ENCODE measurements at places on chromosomes 4 and X.

GRCh38 chr4:68904786-68905185, 46.8 kb downstream of the UGT2A3 start:
- no peak for DNase-seq

GRCh38 chr4:119626420-119626819, 2.2 kb downstream of the PDE5A start:
- no peak for DNase-seq

DNA sequence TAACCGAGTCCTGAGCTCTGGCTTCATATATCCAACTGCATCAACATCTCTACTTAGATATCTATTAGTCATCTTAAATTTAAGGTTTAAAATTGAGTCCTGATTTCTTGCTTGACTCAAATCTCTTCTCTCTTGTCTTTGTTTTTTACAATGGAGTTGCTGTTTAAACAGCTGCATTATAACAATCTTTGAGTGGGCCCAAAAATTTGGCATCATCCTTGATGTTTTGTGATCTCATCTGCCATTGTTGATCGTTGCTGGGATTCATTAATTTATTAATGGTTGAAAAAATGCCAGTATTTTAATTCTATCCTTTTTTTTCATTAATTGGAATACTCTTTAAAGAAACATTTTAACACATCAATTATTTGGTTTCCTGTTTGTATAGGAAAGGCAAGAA, 82.2 kb downstream of the STIM2 start:
- peak; percentile 66 for DNase-seq

DNA sequence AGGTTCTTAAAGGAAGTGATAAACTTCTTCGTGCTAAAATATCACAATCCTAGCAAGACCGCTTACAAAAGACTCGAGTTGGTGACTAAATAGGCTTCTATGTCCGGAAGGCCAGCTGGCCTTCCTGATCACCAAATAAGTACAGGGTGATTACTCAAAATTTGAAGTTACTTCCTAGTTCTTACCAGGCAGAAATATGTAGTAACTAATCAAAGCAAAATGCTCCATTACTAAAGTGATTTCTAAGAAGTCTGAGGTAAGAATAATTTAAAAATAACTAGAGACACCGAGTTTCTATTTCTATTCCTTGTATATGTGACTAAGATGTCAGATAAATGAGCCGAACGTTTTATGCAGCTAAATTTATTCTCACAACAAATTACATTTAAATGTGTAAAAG, 62.2 kb downstream of the NSUN7 start:
- no peak for DNase-seq

GRCh38 chrX:20434986-20435385, 168.3 kb upstream of the RPS6KA3 start:
- DNase-seq: no peak

DNA sequence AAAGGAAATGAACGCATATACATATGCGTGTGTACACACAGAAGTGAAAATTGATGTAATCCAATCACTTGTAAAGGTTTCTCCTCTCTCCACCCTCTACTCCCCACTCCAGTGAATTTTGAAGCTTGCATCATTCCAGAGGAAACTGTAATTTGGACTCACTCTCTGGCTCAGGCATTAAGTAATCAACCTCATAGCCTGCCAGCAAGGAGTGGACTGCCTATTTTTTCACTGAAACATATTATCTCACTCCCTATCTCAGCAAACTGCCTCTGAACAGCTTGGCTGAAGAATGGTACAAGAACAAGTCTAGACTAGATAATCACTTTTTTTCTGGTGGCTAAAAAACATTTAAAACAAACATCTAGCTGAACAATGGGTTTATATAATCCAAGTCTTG, 124.2 kb downstream of the C4orf51 start:
- no peak for DNase-seq

DNA sequence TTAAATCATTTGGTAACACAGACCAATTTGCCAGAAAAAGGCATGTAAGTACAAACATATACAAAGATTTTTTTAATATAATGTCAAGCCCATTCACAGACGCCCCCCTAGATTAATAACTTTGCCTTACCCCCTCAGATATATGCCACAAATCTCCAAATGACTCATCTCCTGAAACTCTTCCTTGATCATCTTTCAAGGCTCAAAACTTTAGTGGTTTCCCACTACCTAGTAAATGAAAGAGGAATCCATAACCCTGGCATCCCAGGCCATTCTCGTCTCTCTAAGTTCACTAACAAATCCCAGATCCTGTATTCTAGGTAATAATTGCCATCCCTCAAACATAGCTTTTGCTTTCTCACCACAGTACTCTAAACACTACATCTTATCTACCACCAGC, 61.9 kb downstream of the PRSS12 start:
- DNase-seq: no peak

GRCh38 chr4:148868191-148868590, 426.0 kb upstream of the NR3C2 start:
- DNase-seq: no peak

GRCh38 chrX:14073556-14073955, 43.9 kb upstream of the GEMIN8 start:
- no peak for DNase-seq

DNA sequence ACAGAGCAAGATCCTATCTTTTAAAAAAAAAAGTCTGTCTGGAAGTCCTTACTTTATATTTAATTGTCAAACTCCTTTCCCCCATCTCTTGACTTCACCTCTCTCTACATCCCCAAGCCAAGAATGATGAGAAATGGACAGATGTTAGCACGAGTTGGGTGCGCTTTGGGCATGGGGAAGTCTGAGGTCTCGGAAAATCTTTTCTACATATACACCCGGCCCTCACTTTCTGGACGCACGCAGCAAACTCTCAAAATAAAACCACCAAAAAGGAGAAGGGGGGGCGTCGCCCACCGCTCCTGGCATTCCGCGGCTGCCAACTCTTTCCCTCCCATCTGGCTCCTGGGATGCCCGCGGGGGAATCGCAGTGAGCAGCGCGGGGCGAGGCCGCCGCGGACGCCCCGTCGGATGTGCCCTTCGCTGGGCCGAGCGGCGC, 756 bp downstream of the IGFBP7 start:
- DNase-seq: no peak

GRCh38 chr4:123433976-123434375, 37.4 kb downstream of the SPRY1 start:
- DNase-seq: no peak

DNA sequence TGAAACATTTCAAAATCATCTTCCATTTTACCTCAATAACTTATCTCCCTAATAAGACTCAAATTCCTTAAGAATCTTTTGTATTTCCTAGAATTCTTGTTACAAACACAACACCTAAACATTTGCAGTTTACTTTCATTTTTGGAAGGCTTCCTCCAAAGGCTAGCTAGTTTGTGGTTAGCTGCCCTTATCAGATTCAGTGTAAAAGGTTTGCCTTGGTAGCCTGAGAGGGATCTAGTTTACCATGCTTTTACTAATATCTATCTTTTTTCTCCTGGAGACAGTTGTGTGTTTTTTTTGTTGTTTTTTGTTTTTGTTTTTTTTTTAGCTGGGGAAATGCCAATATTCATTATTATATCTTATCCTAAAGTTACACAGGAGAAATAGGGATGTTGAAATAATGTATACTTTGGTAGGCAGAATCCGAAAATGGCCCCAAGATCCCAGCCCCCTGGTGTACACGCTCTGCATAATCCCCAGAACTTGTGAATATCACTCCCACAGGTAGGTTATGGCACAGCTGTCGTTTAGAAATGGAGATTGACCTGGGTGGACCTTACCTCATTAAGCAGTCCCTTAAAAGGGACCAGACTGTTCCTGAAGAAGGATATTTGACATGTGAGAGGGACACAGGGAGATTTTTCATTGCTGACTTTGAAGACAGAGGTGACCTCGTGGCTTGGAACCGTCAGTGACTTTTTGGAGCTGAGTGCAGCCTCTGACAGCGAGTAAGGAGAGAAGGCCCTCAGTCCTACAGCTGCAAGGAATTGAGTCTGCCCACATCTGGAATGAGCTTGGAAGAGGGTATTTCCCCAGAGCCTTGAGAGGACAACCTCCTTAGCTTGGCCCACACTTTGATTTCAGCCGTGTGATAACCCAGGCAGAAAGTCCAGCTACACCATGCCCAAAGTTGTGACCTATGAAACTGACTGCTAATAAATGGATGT, 33.4 kb downstream of the SEPTIN11 start:
- DNase-seq: no peak

DNA sequence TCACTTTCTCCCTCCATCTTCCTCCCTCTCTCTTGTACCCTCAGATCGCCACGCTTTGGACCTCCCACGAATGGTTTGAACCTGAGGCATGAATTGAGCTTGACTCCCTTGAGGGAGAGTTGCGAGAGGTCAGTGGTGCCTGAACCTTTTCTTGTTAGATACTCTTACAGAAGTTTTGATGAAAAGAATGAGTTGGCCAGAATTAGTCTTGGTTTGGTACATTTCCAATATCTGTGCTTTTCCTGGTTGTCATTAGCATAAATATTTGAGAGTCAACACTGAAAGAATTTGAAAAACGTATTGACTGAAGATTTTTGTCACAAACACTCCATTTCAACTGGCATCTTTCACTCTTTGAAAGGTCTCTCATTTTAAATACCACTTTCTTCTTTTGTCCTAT, 510.6 kb upstream of the DIPK2B start:
- no peak for DNase-seq

- DNase-seq: no peak
Measured at GRCh38 chr4:37879365-37879764, 11.5 kb upstream of the TBC1D1 start.

GRCh38 chr4:142809559-142809958, 36.5 kb downstream of the INPP4B start:
- no peak for DNase-seq

- DNase-seq: no peak
Measured at GRCh38 chr4:13529128-13529919, 15.0 kb downstream of the NKX3-2 start.

DNA sequence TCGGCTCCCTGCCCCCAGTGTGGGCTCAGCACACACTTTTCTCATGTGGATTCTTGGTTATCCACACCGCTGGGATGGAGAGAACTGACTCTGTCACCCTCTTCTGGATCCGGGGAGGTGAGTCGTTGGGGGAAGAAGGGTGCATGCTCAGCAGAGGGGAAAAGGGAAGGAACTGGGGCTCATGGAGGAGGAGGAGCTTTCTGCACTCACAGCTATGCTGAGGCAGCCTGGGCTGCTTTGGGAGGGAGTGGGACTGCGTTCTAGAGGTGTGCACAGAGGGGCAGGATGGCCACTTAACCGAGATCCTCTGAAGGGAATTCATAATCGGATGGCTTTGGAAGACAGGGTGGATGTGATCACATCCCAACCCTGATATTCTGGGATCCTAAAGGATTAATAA, 51.6 kb downstream of the RTL5 start:
- DNase-seq: no peak

GRCh38 chr4:143406523-143406922, 69.8 kb downstream of the GAB1 start:
- no peak for DNase-seq

- DNase-seq: no peak
Measured at GRCh38 chr4:91525621-91526020, 778.1 kb upstream of the GRID2 start.

DNA sequence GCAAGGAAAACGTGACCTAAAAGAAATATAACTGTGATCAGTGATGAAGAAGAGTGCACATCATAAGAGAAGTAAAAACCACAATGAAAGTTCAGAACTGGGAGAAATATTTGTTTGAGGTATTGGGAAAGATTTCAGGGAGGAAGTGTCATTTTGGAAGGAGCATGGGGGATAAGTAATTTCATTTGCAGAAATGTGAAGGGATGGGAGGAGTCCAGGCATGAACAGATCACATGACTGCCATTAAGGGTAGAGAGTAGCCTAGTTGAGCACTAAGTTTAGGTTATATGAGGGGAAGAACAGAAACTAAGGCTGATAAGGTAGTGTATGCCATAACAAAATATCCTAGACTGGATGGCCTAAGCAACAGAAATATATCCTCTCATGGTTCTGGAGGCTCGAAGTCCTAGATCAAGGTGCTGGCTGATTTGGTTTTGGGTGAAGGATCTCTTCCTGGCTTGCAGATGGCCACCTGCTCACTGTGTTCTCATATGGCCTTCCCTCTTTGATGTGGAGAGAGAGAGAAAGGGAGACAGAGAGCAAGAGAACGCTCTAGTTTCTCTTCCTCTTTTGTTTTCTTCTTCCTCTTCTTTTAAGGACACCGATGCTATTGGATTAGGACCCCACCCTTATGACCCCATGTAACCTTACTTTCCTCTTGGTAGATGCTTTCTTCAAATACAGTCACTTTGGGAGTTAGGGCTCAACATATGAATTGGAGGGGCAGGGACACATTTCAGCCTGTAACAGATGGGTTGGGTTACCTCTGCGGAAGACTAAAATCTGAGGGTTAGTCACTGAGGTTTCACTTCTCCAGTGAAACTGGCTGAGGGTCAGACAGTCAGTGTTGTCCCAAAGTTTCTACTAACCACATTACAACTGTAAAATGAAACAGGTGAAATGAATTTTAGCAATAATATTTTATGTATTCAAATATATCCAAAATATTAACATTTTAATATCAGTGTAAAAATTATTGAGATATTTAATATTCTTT, 77.9 kb downstream of the EGF start:
- DNase-seq: no peak

DNA sequence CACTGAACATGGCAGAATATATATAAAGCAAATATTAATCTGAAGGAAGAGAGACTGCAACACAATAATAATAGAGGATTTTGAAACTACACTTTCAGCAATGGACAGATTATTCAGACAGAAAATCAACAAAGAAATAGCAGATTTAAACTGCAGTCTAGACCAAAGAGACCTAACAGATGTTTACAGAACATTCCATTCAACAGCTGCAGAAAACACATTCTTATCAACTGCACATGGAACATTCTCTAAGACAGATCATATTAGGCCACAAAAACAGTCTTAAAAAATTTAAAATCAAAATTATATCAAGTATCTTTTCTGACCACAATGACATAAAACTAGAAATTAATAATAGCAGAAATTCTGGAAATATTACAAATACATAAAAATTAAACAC, 27.1 kb downstream of the CENPE start:
- no peak for DNase-seq

- no peak for DNase-seq
Measured at GRCh38 chrX:143781103-143781502, 60.6 kb upstream of the SPANXN2 start.

DNA sequence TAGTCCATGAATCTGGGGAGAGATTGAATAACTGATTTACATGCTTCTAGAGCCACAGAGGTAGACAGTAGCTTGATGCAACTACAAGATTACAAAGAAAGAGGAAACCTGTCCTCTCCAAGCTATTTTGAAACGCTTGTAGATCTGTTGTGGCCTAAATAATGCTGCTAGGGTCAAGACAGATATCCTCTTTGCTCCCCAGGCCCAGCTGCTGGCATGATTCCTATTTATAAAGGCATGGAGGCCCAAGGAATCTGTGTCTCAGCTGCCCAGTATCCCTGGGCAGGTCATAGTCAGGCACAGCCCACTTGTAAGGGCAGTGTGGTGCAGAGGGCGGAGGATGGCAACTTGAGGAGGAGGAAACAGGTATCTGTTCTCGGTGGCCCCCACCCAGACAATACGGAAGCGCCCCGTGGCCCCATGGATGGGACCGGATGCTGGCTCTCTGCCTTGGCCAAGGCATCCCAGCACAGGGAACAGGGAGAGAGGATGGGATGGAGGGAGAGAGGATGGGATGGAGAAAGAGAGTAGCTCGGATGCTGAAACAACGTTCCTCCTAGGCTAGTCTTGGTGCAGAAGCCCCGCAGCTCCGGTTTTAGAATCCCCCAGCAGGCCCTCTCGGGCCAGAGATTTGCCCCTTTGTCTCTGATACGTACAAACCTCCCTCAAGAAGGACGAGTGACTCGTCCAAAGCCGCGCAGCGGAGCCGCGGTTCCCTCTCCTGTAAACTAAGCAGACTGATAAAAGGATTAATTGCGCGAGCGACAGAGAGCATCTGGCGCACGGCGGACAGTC, 767 bp upstream of the SMIM20 start:
- DNase-seq: peak; percentile 39

GRCh38 chrX:23937100-23937499, 29.3 kb downstream of the CXorf58 start:
- no peak for DNase-seq
